Endothelial cell of umbilical vein (primary cell): ENCODE measurements at places on chromosomes 2 and 18. TPM values are rescaled to one million over a fixed set of nuclear protein-coding genes. Genes with fewer than 3 reads are reported as not detected.

GRCh38 chr2:104444889-104445288 is 409.0 kb upstream of the POU3F3 start:
- DNase-seq = no peak

- DNase-seq = peak; percentile 18
Observed at GRCh38 chr2:152613235-152613634, 104.0 kb downstream of the PRPF40A start.

GRCh38 chr2:41998186-41999127 is 49.4 kb upstream of the PKDCC start:
- DNase-seq = peak; percentile 16

- no peak for DNase-seq
Observed at GRCh38 chr2:74286725-74287124, 56.5 kb downstream of the SLC4A5 start.

GRCh38 chr2:62340994-62341484 is 145.1 kb downstream of the B3GNT2 start:
- no peak for DNase-seq

- DNase-seq = no peak
Observed at GRCh38 chr2:9484533-9484932, 10.2 kb downstream of the IAH1 start.

DNA sequence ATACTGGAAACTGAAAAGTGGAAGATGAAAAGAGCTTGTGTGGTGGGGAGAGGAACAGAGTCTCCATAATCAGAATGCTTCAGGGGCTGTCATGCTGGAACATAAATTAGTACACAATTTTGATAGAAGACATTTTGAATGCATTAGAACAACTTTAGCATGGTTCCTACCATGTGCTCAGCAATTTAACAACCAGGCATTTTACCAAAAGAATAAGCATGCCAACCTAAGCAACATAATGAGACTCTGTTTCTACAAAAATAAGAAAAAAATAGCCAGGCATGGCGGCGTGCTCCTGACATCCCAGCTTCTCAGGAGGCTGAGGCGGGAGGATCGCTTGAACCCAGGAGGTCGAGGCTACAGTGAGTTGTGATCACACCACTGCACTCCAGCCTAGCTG is 40.5 kb upstream of the TMEM18 start:
- DNase-seq = no peak

GRCh38 chr2:24594283-24594682 is 103.2 kb downstream of the NCOA1 start:
- DNase-seq = no peak

DNA sequence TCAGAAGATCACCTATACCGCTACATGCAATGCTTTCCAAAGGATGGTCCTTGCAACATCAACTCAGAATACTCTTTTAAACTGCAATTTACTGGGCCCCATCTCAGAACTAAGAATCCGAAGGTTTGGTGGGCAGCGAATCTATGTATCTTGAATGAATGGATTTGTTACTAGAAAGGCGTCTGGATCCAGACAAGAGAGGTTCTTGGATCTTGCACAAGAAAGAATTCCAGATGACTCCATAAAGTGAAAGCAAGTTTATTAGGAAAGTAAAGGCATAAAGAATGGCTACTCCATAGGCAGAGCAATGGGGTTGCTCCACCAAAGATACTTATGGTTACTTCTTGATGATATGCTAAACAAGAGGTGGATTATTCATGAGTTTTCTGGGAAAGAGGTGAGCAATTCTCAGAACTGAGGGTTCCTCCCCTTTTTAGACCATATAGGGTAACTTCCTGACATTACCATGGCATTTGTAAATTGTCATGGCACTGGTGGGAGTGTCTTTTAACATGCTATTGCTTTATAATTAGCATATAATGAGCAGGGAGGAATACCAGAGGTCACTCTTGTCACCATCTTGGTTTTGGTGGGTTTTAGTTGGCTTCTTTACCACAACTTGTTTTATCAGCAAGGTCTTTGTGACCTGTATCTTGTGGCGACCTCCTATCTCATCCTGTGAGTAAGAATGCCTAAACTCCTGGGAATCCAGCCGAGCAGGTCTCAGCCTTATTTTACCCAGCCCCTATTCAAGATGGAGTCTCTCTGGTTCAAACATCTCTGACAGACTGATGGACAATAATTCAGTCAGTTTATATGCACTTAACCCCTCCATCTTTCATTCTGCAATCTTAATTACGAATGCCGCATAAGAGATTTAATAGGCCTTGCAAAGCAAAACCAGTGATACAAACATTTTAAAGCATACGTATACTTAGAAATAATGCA is 7.5 kb upstream of the RMDN2 start:
- DNase-seq = no peak

DNA sequence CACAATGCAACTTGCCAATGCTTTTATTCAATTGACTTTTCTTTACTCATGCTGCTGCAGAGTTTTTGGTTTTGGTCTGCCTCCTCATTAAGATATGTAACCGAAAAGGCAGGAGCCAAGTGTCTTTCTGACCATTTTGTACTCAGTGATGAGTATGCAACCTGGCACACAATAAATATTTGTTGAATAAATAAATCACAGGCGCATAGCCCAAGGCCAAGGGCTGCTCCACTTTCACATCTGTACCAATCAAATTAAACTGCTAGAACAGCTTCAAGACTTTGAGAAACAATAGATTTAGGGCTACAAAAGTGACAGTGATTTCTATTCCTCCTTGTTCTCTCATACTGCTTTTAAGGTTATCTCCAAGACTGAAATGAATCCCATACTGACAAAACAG is 828.2 kb downstream of the RNF144A start:
- DNase-seq = no peak

GRCh38 chr2:220241423-220241822 is 614.0 kb downstream of the SLC4A3 start:
- no peak for DNase-seq

DNA sequence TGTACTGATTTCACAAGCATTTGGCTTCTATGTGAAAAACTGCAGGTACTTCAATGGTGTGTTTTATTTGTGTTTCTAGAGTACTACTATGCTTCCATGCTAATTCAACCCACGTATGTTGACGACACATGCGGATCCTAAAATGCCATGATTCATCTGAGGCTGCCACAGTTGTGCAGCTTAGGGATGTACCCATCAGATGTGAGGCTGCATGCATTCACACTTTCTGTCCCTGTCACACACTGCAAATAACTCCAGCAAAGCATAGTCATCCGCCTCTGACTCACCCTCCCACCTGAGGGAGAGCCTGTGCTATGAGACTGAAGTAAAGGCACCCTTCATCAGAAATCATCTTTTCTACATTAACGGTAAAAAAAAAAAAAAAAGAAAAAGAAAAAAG is 22.1 kb upstream of the SERTAD2 start:
- DNase-seq = no peak

GRCh38 chr2:96942907-96943632 is 43.3 kb downstream of the FAM178B start:
- DNase-seq = no peak

GRCh38 chr2:8115456-8115855 is 566.4 kb upstream of the ID2 start:
- DNase-seq = no peak

GRCh38 chr2:112156152-112156986 is 18.2 kb downstream of the FBLN7 start:
- no peak for DNase-seq

DNA sequence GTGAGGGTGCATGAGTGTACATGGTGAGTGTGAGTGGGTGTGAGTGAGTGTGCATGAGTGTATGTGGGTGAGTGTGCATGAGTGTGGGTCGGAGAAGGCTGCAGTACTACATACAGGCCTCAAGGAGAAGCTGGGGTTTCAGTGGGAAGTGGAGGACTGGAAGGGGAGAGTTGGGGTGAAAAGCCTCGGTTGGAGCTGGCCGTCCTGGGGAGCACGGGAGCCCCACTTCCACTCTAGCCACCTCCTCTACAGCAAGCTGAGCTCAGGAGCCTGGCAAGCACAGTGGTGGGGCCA is 68.7 kb upstream of the HPCAL1 start:
- no peak for DNase-seq

Gene EDAR
- polyA plus RNA-seq = not detected in 2 replicates

Gene HOXD12
- polyA plus RNA-seq = not detected in 2 replicates

Gene ZSCAN30
- 5.9 and 6.7 TPM in 2 replicates for polyA plus RNA-seq

Gene ASB18
- not detected in 2 replicates for polyA plus RNA-seq

Gene MATN3
- 1.4 and 1.8 TPM in 2 replicates for polyA plus RNA-seq

Gene PJVK
- polyA plus RNA-seq = 1.3 TPM in 2 replicates
